ENCODE measurements at places on chromosomes 2 and 18. TPM values are rescaled to one million over a fixed set of nuclear protein-coding genes. Genes with fewer than 3 reads are reported as not detected.

- H3K36me3 ChIP-seq = no peaks in the 10 kb centered on the region
- H3K27me3 ChIP-seq = no peaks in the 10 kb centered on the region
- DNase-seq = no peak
- H3K4me3 ChIP-seq = no peak overlapping the region
Observed at GRCh38 chr18:2895391-2895790, 48.6 kb downstream of the EMILIN2 start.

Gene PLEKHH2
- 53.8 TPM for total RNA-seq

GRCh38 chr2:22600999-22601398 lies 784.0 kb upstream of the KLHL29 start:
- H3K27me3 ChIP-seq = no peaks in the 10 kb centered on the region
- H3K4me1 ChIP-seq = no peaks in the 10 kb centered on the region
- no peak overlapping the region for H3K4me3 ChIP-seq
- H3K27ac ChIP-seq = no peak overlapping the region
- no peaks in the 10 kb centered on the region for H3K36me3 ChIP-seq

Gene IRS1
- total RNA-seq = 10.6 TPM

GRCh38 chr2:171557363-171557762 lies 35.1 kb downstream of the CYBRD1 start:
- H3K36me3 ChIP-seq = peaks cover 27% of the 10 kb centered on the region
- H3K27ac ChIP-seq = no peak overlapping the region
- H3K4me1 ChIP-seq = peaks cover 6% of the 10 kb centered on the region
- DNase-seq = no peak
- H3K4me3 ChIP-seq = no peak overlapping the region

- H3K4me1 ChIP-seq = no peaks in the 10 kb centered on the region
- H3K27me3 ChIP-seq = no peaks in the 10 kb centered on the region
- DNase-seq = no peak
- H3K4me3 ChIP-seq = no peak overlapping the region
- no peak overlapping the region for H3K27ac ChIP-seq
- H3K36me3 ChIP-seq = no peaks in the 10 kb centered on the region
Observed at GRCh38 chr2:48272199-48272598, 257.8 kb upstream of the STON1 start.

- no peak for DNase-seq
- no peak overlapping the region for H3K27ac ChIP-seq
- H3K4me3 ChIP-seq = no peak overlapping the region
- H3K27me3 ChIP-seq = no peaks in the 10 kb centered on the region
- H3K4me1 ChIP-seq = no peaks in the 10 kb centered on the region
- H3K36me3 ChIP-seq = no peaks in the 10 kb centered on the region
Observed at GRCh38 chr2:127579231-127579630, 43.7 kb downstream of the MYO7B start.

- no peaks in the 10 kb centered on the region for H3K36me3 ChIP-seq
- H3K27ac ChIP-seq = no peak overlapping the region
- no peaks in the 10 kb centered on the region for H3K4me1 ChIP-seq
- H3K4me3 ChIP-seq = no peak overlapping the region
- DNase-seq = no peak
- no peaks in the 10 kb centered on the region for H3K27me3 ChIP-seq
Observed at GRCh38 chr2:54772110-54772509, 48.6 kb downstream of the EML6 start.

GRCh38 chr2:48914477-48915089 lies 159.1 kb upstream of the LHCGR start:
- no peak overlapping the region for H3K4me3 ChIP-seq
- no peak for DNase-seq
- H3K27me3 ChIP-seq = no peaks in the 10 kb centered on the region
- no peaks in the 10 kb centered on the region for H3K4me1 ChIP-seq
- no peaks in the 10 kb centered on the region for H3K36me3 ChIP-seq
- no peak overlapping the region for H3K27ac ChIP-seq

DNA sequence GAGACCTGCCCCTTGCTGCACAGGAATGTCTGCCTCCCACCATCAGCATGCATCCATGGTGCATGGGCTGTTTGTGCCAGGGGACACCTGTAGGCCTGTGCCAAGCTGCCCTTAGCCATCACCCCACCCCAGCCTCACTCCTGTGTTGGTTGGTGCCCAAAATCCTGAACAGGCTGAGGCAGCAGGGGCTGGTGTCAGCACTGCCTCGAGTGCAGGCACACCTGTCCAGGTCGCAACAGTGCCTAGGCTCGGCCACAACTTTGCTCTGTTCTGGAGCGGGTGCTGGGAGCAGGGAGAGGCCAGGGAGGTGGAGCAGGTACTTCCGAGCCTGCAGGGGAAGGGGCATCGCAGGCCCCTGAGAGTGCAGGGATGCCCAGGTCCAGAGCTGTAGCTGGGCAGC lies 69.1 kb downstream of the SRBD1 start:
- H3K4me1 ChIP-seq = no peaks in the 10 kb centered on the region
- H3K4me3 ChIP-seq = no peak overlapping the region
- H3K36me3 ChIP-seq = peaks cover 32% of the 10 kb centered on the region
- H3K27me3 ChIP-seq = no peaks in the 10 kb centered on the region

- no peak for DNase-seq
- H3K27me3 ChIP-seq = no peaks in the 10 kb centered on the region
- no peak overlapping the region for H3K4me3 ChIP-seq
- no peak overlapping the region for H3K27ac ChIP-seq
- H3K36me3 ChIP-seq = no peaks in the 10 kb centered on the region
Observed at GRCh38 chr2:180367815-180368214, 360.7 kb upstream of the CWC22 start.

Gene C2orf74
- 15.1 TPM for total RNA-seq
